MCF 10A (cell line): ENCODE measurements at places on chromosomes 12 and 14. TPM values are rescaled to one million over a fixed set of nuclear protein-coding genes. Genes with fewer than 3 reads are reported as not detected.

The PIP4P1 gene
- 22.5 and 34.9 TPM in 2 replicates for total RNA-seq

The ANHX gene
- not detected in 2 replicates for total RNA-seq

DNA sequence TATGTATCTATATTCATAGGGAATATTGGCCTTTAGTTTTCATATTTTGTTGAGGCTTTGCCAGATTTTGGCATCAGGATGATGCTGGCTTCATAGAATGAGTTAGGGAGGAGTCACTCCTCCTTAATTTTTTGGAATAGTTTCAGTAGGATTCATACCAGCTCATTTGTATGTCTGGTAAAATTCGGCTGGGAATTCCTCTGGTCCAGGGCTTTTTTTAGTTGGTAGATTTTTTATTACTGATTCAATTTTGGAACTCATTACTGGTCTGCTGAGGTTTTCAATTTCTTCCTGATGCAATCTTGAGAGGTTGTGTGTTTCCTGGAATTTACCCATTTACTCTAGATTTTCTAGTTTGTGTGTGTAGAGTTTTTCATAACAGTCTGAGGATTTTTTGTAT, 175.2 kb downstream of the EPS8 start:
- H3K27ac ChIP-seq = no peak overlapping the region
- H3K27me3 ChIP-seq = no peaks in the 10 kb centered on the region
- no peaks in the 10 kb centered on the region for H3K4me1 ChIP-seq
- DNase-seq = no peak
- H3K4me3 ChIP-seq = no peak overlapping the region
- H3K36me3 ChIP-seq = peaks cover 33% of the 10 kb centered on the region

- no peak overlapping the region for H3K4me3 ChIP-seq
- H3K27me3 ChIP-seq = no peaks in the 10 kb centered on the region
- peaks cover 7% of the 10 kb centered on the region for H3K36me3 ChIP-seq
- peak overlapping the region; percentile 94 for H3K27ac ChIP-seq
- DNase-seq = peak; percentile 74
Measured at GRCh38 chr12:119869720-119870119, 7.4 kb downstream of the CIT start.

- H3K27ac ChIP-seq = peak overlapping the region; percentile 57
- no peak overlapping the region for H3K4me3 ChIP-seq
- peak; percentile 63 for DNase-seq
- H3K4me1 ChIP-seq = peaks cover 29% of the 10 kb centered on the region
- H3K36me3 ChIP-seq = no peaks in the 10 kb centered on the region
Measured at GRCh38 chr12:11695321-11695720, 45.8 kb downstream of the ETV6 start.

- H3K4me1 ChIP-seq = peaks cover 9% of the 10 kb centered on the region
- peaks cover 16% of the 10 kb centered on the region for H3K36me3 ChIP-seq
- H3K4me3 ChIP-seq = peak overlapping the region; percentile 34
Measured at GRCh38 chr12:6735448-6736191, 11.8 kb downstream of the COPS7A start.

DNA sequence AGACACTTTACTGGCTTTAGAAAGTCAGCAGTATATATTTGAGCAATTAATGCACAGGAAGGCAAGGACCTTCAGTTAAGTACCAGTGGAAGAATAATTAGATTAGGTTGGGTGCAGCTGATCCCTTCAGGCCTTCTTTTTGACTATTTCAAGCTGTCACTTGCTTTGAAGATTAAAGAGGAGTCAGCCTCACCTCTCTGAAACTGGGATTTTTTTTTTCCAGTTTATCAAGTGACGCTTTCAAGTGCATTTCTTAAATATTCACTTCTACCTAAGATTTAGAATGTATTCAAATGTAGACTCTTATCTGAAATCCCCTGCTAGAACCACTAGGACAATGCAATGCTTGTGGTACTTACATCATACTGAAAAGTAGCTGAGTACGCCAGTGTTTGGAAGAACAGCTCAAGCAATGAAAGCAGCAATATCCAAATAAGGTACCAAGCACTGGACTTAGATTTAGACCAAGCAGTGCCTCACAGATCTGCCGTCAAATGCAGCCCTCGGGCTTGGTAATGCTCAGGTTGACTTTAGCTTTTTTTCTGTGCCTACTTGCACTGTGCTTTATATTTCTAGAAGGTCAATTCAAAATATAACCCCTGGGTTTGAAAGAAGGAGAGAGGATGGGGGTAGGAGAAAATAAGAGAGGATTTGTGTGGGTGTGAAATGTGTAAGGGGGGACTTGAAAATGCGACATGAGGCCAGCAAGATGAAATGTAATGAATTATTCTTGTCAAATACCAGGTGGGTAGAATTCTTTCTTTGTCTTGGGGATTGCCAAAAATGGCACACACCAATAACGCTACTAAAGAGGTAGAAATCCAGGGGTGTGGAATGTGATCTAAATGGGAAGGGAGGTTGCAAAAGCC, 3.7 kb upstream of the FERMT2 start:
- no peak overlapping the region for H3K27ac ChIP-seq
- no peak overlapping the region for H3K4me3 ChIP-seq
- DNase-seq = no peak
- H3K27me3 ChIP-seq = no peaks in the 10 kb centered on the region
- H3K4me1 ChIP-seq = peaks cover 2% of the 10 kb centered on the region
- no peaks in the 10 kb centered on the region for H3K36me3 ChIP-seq
